ENCODE measurements at places on chromosomes 5 and 9.

DNA sequence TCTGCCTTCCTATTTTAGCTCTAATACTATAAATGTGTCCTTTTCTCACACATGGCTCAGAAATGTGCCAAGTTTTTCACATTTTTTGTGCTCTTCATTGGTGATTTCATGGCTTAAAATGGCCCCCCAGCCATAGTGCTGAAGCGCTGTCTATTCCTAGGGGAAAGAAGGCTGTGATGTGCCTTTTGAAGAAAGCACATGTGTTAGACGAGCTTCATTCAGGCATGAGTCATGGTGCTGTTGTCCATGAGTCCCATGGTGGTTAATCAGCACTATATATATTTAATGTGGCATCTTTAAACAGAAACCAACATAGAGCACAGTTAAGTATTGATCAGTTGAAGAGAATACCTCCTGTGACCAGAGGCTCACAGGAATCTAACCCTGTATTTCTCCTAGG, 55.8 kb downstream of the PDE8B start:
- DNase-seq = no peak

DNA sequence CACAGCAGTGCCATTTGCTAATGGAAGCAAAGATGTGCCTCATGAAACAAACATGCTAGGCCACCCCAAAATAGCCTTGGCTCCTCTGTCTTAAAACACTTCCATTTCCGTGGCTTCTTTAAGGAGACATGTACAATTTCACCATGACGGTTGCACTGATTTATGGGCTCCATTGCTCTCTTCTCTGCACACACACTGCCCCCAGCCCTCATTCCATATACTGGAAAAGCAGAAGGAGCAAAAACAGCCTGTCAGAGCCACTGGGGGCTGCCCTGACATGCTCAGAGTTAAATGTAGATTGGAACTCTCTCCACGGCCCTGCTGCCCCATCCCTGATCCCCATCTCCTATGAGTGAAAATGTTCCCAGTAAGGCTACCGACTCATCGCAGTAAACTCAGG, 114.8 kb downstream of the ROR2 start:
- no peak for DNase-seq

GRCh38 chr9:4095484-4095883, 204.4 kb downstream of the GLIS3 start:
- DNase-seq = no peak

- no peak for DNase-seq
Measured at GRCh38 chr5:533955-534742, 9.9 kb upstream of the SLC9A3 start.

DNA sequence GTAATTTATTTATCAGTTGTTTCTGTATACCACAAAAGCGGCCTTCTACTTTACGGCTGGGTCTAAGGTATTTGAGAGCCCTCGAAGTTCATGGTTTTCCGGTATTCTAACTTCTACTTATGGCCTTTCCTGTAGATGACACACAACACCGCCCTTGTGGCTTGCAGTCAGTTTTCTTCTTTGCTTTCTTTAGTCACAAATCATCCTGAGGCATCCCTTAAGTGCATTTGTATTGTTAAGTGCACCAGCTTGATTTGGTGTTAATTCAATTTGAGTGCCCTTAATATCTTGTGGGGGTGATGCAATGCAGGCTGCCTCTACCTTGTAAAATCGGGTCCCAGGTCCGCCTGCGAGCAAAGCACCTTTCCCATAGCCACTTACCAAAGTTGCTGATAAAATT, 511.9 kb downstream of the CCDC171 start:
- DNase-seq = no peak

DNA sequence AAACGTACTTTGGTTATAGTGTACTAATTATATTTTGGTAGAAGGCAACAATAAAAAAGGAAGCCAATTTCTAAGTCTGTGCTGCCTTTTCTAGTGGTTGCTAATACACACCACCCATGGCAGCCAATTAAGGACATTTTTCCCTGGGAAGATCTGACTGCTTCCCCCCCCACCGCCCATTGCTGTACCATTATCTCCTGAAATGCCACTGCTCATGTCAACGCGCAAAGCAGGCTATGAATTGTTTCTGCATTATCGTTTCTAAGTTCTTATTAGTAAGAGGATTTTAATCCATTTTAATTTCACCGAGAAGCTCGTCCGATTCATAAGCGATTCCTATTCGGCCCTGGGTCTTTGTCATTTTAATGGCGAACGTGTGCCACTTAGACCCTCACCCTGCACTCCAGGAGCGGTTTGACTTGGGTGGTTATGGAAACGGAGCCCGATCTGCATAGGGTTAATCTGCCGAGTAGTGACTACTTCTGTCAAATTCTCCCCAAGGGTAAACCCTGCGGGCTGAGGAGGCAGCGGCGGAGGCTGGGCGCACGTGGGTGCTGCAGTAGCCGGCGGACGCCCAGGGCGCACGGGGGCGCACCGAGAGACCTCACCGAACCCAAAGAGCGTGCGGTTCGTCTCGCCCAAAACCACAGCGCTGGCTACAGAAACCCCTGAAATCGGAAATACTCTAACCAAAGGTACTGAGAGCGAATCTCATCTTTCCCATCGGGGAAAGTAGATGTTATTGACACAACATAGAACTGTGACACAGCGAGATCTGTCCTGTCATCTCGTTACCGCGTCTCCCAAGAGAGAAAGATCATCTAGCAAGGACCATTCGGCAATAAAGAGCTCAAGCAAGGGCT, 55.8 kb upstream of the SHC3 start:
- no peak for DNase-seq

- no peak for DNase-seq
Measured at GRCh38 chr9:18023332-18023731, 444.5 kb downstream of the SH3GL2 start.

DNA sequence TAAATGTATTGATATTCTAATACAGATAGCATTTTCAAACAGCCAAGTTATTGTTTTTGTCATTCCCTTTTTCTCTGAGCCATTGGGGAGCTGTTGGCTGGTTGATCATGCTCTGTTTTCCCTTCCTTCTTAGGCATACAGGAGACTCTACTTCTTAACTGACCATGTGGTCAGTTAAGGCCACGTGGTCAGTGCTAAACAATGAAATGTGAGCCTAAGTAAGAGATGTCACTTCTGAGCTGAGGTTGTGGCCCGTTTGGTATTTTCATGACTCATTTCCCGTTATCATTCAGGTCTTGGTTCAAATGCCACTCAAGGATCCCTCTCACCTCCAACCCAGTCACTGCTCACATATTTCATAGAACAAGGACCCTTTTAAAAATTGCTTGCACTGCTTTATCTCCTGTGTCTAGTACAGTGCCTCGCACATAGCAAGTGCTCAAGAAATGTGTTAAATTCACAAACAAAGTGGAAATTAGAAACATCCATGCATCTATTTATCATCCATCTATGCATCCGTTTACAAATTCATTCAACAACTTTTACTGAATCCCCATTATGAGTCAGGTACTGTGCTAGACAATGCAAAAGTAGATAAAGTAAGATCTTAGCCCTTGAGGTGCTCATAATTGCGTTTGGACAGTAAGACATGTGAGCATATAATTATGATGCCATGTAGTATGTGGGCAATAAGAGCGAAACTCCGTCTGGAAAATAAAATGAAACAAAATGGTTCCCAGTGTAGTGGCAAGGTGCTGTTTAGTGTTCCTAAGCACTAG, 50.7 kb downstream of the ARRDC3 start:
- no peak for DNase-seq

GRCh38 chr5:144072518-144072927, 97.9 kb downstream of the YIPF5 start:
- DNase-seq = no peak
